ENCODE measurements at places on chromosomes 5 and 9.

- peak; percentile 4 for DNase-seq
Measured at GRCh38 chr5:39624268-39624886, 199.6 kb upstream of the DAB2 start.

- DNase-seq = no peak
Measured at GRCh38 chr5:43780586-43780985, 177.6 kb downstream of the NNT start.

DNA sequence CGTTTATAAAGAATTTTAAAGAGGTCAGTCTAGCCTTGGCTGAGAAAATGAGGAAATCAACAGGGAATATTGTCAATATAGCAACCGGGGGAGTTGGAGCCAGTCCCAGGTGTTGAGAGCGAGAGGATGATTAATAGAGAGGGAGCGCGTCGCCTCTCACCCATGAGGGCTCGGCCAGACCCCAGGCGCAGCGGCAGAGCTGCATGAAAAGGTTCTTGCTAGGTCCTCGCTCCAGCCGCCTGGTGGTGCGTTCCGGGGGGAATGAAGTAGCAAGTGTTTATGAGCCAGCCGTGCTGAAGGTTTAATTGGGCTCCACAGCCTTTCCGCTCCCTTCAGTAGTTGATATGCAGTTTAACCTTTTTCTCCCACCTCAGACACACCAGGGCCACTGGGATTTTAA lies 167.3 kb upstream of the IRX1 start:
- DNase-seq = no peak

DNA sequence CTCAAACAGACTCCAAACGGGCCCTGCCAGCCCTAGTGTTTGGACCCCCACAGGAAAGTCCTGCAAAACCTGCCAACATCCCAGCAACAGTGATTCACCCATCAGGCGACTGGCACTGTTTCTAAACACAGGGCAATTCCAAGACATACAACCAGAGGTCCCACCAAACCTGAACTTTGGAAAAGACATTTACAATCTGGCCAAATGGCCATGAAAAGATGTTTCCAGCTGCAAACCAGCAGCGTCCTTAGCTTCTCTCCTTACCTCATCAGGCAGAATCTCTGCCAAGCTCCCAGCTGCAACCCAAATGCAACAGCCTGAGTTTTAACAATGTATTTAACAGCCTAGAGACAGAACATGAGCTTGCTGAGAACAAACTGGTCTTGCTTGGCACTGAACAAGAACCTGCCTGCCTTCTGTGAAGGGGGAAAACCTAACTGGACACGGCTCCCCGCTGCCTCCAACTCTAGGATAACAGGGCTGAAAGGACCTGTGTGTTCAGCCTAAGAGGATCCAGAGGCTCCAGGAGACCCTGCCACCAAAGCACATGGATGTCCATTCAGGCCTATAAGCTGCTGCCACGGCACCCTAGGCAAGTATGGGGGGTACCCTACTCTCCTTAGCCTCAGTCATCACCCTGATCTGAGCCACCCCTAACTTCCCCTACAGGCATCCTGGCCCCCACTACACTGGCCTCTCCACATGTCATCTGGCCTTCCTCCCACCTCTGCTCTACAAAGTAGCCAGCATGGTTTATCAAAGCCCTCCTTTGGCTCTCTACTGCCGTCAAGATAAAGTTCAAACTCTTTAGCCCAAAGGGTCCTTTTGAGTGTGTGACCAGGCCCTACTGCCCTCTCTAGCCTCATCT lies 5.6 kb downstream of the P4HA2 start:
- no peak for DNase-seq

GRCh38 chr5:104859437-104859836 lies 1296.8 kb upstream of the NUDT12 start:
- peak; percentile 42 for DNase-seq

- peak; percentile 60 for DNase-seq
Measured at GRCh38 chr5:135223891-135224625, 175.0 kb downstream of the MACROH2A1 start.

DNA sequence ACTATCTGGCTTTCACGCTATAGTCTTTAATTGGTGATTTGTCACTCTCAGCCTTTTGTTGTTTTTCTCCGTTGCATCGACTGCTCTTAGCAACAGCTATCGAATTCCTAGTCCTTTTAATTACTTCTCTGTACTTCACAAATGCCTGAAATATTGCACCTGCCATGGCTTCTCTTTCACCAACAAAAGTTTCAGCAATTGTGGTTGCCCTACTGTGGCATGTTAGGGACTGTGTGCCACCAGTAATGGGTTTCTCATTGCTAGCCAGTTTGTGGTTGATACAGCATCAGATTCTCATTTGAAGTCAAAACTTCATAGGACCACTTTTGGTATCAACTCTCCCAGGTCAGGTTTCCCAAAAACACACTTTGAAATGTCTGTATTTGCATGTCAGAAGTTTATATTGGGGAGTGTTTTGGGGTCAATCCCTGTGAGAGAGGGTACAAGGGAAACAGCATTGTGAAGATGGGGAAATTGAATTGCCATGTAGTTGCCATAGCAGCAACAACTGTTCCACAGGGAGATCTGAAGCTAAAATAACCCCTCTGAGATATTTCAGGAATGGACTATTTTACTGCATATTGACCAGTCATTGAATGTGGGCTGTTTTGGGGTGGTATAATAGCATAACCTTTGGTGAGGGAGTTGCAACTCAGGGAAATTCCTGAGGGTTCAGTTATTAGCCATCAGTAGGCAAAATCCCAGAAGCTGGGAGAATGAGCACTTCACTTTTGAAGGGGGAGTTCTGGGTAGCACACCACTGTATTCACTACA lies 99.2 kb downstream of the WDR70 start:
- DNase-seq = no peak

DNA sequence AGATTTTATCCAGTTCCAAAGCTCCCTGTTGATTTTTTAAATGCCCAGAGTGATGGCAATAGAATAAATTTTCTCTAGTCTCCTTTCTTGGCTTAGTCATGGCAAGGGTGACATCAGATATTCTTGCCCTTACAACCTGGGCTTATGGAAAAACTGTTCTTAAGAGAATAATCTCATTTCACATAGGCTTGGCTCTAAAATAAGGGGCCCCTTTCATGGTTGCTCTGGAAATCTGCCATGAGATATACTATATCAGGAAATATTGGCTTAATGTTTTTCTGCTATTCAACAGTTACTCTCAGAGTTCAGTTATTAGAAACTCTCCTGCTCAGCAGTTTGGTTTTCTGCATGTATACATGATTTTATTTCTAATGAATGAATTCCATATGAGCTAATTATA lies 7.8 kb downstream of the HMHB1 start:
- DNase-seq = no peak

- DNase-seq = no peak
Measured at GRCh38 chr9:19665146-19665863, 123.5 kb downstream of the SLC24A2 start.

GRCh38 chr5:17190242-17190778 lies 27.1 kb upstream of the BASP1 start:
- DNase-seq = peak; percentile 66

DNA sequence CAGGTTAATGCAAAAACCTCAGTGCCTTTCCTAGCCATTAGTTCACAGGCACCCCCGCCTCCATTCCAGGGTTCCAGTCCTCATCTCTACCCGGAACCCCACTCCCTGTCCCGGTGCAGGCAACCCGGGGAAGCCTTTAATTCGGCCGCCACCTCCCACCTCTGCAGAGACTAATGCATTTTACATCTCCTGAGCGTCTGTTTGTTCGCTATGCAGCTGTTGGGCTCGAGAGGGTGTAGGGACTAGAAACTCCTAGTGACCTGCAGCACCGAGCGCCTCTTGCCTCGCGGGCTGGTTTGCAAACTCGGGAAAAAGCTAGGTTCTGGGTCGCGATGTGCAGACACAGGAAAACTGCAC lies 3.6 kb downstream of the GDNF start:
- no peak for DNase-seq

- DNase-seq = no peak
Measured at GRCh38 chr9:7542126-7542525, 257.5 kb downstream of the DMAC1 start.

- no peak for DNase-seq
Measured at GRCh38 chr9:37618817-37619216, 26.4 kb upstream of the TOMM5 start.

DNA sequence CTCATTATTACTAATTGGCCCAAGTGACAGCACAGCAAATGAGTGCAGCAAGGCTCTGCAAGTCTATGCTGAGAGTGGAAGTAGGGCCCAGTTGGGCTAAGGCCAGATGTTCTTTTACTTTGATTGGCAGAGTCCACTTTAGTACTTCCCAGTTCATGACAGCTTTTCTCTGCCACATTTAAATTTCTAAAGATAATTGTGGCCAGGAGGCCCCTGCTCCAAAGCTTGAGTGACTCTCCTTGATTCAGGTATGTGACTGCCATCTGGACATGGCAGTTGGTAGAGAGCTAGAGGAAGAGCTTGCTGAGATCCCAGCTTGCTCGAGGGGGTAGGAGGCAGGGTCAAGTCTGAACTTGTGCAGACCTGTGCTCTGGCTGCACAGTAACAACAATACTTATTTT lies 154.1 kb downstream of the CARTPT start:
- no peak for DNase-seq

DNA sequence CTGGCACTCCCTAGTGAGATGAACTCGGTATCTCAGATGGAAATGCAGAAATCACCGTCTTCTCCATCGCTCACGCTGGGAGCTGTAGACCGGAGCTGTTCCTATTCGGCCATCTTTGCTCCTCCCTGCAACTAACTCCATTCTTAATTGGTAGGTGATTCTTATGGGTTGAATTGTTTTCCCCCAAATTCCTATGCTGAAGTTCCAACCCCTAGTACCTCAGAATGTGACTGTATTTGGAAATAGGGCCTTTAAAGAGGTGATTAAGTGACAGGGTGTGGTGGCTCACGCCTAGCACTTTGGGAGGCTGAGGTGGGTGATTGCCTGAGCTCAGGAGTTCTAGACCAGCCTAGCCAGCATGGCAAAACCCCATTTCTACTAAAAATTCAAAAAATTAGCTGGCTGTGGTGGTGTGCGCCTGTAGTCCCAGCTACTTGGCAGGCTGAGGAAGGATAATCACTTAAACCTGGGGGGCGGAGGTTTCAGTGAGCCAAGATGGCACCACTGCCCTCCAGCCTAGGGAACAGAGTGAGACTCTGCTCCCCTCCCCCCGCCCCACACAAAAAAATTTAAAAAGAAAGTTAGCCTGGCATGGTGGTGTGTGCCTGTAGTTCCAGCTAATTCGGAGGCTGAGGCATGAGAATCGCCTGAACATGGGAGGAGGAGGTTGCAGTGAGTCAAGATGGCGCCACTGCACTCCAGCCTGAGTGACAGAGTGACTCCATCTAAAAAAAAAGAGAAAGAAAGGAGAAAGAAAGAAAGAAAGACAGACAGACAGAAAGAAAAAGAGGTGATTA lies 25.2 kb upstream of the FOCAD start:
- DNase-seq = no peak

- peak; percentile 69 for DNase-seq
Measured at GRCh38 chr5:36820900-36821299, 55.7 kb upstream of the NIPBL start.

GRCh38 chr5:62547945-62548630 lies 30.5 kb upstream of the LRRC70 start:
- DNase-seq = peak; percentile 44

- no peak for DNase-seq
Measured at GRCh38 chr9:86257391-86257790, 2.1 kb downstream of the C9orf153 start.

DNA sequence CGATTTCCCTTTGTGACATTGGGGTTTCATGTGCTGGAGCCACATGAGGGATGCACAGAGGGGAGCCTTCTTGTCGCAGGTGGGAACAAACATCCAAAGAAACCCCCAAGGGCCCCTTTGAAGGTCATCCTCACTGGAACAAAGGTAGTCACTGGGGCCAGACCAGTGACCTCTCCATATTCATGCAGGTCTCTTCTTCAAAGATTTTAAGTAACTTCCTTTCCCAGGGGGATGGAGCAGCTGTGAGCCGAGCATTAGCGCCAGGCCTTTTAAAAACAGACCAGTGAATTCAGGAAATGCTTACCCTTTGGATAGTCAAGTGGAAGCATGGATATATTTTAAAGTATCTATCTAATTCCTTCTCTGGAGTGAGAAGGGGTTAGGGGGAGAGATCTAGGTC lies 33.0 kb downstream of the DAPK1 start:
- DNase-seq = no peak

DNA sequence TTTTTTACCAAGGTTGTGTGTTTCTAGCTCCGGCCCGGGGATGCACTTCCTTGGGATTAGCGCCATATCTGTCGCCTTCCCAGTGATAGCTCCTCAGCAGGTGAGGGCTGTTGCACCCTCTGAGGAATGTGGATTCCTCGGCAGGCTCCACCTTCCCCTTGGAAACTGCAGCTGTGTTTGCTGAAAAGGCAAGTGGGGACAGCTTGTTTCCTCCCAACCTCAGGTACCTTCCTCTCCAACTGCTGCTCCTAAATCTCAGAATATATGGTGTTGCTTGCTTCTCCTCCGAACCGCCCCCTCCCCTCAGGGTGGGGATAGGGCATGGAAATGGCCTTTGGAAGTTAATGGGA lies 1.3 kb downstream of the SLC1A1 start:
- DNase-seq = no peak

All from inflammatory macrophage (primary cell).